Sciatic nerve (tissue), 2 donors: ENCODE measurements at places on chromosomes 16 and 17. TPM values are rescaled to one million over a fixed set of nuclear protein-coding genes. Genes with fewer than 3 reads are reported as not detected.

CHD3 gene
- 138 TPM for total RNA-seq

FBXO39 gene
- total RNA-seq: 0.98 TPM

SLC13A5 gene
- total RNA-seq: 0.62 TPM

CCDC78 gene
- total RNA-seq: 2.1 TPM
